Endothelial cell (in vitro differentiated cells): ENCODE measurements at places on chromosomes 1 and 21. TPM values are rescaled to one million over a fixed set of nuclear protein-coding genes. Genes with fewer than 3 reads are reported as not detected.
A peak's percentile ranks its signal among the peaks of the same experiment; 100 is the strongest.

DNA sequence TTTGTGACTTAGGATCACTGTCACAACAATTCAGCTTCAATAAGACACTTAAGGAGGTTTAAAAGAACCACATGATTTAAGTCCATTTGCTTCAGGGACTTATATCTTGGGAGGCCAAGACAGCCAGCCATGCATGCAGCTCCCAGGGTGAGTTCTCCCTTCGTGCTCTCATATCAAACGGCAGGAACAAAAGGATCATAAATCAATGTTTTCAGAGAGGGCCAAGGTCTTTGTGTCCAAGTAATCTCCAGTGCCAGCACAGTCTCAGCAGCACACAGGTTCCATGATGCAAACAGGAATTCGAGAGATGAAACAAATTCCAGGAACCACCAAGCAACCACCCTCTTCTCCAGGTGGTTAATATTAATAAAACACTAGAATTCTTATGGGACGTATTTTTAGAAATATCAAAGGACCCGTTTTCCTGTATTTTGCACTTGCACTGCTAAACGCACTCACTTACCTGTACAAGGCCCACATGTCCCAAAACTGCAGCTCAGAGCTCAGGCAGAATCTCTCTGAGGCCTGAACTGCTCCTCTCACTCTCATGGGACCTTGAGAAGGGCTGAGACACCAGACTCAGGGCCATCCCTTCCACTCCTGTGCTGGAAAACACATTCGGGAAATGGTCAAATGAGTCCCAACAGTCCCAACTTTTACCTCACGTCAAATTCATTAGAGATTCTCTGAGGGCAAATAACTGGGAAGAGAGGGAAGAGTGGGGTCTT, 100.0 kb upstream of the RAB4A start:
- no peaks in the 10 kb centered on the region for H3K4me1 ChIP-seq
- peaks cover 8% of the 10 kb centered on the region for H3K27me3 ChIP-seq
- no peak overlapping the region for H3K4me3 ChIP-seq
- H3K36me3 ChIP-seq: peaks cover 3% of the 10 kb centered on the region
- H3K27ac ChIP-seq: no peak overlapping the region
- DNase-seq: no peak

DNA sequence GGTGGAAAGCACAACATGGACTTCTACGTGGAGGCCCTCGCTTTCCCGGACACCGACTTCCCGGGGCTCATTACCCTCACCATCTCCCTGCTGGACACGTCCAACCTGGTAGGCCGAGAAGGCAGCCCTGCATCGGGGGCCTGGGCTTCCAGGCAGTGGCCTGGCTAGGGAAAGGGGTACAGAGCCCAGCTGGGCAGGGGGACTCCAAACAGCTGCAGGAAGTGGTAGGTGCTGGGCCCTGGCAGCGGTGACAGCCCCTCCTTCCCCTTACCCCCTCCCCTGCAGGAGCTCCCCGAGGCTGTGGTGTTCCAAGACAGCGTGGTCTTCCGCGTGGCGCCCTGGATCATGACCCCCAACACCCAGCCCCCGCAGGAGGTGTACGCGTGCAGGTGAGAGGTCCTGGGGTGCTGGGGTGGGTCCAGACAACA, 30.0 kb upstream of the PADI6 start:
- no peaks in the 10 kb centered on the region for H3K4me1 ChIP-seq
- peaks cover 2% of the 10 kb centered on the region for H3K27me3 ChIP-seq
- H3K36me3 ChIP-seq: peaks cover 4% of the 10 kb centered on the region
- H3K27ac ChIP-seq: no peak overlapping the region

GRCh38 chr1:181135437-181135731, 46.9 kb downstream of the IER5 start:
- H3K4me3 ChIP-seq: no peak overlapping the region
- H3K4me1 ChIP-seq: peaks cover 55% of the 10 kb centered on the region
- DNase-seq: no peak
- peaks cover 17% of the 10 kb centered on the region for H3K27me3 ChIP-seq
- H3K36me3 ChIP-seq: peaks cover 10% of the 10 kb centered on the region

GRCh38 chr1:209383422-209383821, 200.1 kb upstream of the CAMK1G start:
- no peak overlapping the region for H3K27ac ChIP-seq
- no peaks in the 10 kb centered on the region for H3K27me3 ChIP-seq
- no peak overlapping the region for H3K4me3 ChIP-seq
- peaks cover 10% of the 10 kb centered on the region for H3K4me1 ChIP-seq
- H3K36me3 ChIP-seq: no peaks in the 10 kb centered on the region

DNA sequence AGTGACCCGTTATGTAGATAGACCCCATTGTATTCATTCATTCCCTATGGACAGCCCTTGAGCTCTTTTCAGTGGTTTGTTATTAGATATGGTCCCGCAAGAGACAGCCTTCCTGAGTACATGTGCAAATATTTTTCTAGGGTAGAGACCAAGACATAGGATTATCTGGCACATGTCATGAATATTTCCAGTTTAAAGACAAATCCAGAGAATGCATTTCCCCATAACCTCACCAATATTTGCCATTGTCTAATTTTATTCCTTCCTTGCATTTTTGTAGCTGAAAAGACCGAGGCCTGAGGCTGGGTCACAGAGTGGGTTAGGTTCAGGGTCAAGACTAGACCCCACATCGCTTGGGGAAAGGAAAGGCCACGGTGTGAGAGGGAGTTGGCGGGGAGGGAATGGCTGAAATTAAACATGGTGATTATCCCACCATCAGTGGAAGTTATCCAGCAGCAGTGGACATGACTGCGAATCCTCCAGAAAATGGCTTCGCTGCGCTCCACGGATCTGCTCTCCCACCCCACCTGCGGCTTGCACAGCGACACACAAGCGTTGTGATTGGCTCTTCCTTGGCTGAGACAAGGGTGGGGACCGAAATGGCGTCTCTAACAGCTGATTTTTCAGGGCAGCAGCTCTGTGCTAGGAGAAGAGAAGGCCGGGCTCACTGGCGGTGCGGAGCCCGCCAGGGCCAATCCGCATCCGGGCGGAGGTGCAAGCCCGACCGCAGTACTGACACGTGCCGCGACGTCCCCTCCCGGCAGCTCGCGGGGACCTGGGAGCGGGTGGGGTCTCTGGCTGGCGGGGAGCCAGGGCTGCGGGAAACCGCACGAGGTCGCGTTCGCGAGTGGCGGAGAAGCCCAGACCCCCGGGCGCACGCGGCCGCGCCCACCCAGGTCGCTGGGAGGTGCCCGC, 16.1 kb upstream of the STMN1 start:
- DNase-seq: peak; percentile 42
- H3K4me3 ChIP-seq: peak overlapping the region; percentile 71

DNA sequence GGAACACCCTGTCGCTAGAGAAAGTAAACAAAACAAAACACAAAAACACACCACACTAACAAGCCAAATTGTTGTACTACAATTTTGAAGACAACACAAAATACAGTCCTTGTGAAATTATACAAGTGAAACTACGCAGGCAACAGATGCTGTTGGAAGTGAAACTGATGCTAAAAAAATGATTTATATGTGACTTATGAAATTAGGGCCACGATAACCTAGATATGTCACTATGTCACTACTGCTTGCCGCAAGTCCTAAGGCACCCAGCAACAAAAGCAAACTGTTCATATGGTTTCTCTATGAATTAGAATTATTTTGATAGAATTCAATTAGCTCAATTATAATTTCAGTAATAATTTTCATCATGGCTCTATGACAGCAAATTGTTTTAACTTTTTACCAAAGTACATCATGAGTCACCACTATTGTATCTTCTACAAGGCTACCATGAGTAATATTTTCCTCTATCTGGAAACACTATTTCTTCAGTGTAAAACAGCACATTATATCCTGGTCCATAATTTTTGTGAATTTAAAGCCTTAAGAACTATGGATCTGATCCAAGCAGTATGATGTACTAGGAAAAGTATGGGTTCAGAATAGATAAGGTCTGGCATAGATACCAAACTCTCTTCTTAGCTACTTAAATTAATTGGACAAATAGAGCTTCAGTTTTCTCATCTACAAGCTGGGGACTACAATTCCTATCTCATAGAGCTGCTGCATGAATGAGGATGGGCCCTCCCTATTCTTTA, 216.3 kb downstream of the COL11A1 start:
- no peak for DNase-seq
- H3K27ac ChIP-seq: no peak overlapping the region
- H3K36me3 ChIP-seq: no peaks in the 10 kb centered on the region
- H3K4me1 ChIP-seq: no peaks in the 10 kb centered on the region
- H3K4me3 ChIP-seq: no peak overlapping the region

DNA sequence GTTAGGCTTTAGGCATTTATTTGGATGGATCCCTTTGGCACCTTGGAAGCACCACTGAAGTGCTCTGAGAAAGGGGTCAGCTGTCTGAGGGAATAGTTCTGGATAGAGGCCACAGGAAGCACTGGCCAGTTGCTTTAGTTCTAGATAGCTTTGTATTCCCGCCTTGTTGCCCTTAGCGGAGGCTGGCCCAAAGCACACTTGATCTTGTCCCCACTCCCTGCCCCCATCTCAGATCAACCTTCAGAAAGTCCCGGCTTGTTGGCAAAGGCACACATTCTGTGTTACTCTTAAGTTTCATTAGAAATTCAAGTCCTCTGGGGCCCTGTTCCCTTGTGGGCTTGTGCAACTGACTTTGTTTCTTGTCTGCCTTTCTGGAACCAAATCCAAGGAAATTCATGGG, 15.2 kb upstream of the NBL1 start:
- no peak overlapping the region for H3K27ac ChIP-seq
- no peaks in the 10 kb centered on the region for H3K4me1 ChIP-seq
- peaks cover 8% of the 10 kb centered on the region for H3K36me3 ChIP-seq
- DNase-seq: no peak
- H3K27me3 ChIP-seq: no peaks in the 10 kb centered on the region

IL12RB2 gene
- total RNA-seq: 0.36 TPM

SLC1A7 gene
- total RNA-seq: not detected

GRCh38 chr1:116487031-116487430, 83.8 kb downstream of the CD58 start:
- H3K4me3 ChIP-seq: no peak overlapping the region
- no peaks in the 10 kb centered on the region for H3K36me3 ChIP-seq
- DNase-seq: no peak
- H3K27ac ChIP-seq: no peak overlapping the region
- no peaks in the 10 kb centered on the region for H3K27me3 ChIP-seq
- H3K4me1 ChIP-seq: peaks cover 11% of the 10 kb centered on the region

DNA sequence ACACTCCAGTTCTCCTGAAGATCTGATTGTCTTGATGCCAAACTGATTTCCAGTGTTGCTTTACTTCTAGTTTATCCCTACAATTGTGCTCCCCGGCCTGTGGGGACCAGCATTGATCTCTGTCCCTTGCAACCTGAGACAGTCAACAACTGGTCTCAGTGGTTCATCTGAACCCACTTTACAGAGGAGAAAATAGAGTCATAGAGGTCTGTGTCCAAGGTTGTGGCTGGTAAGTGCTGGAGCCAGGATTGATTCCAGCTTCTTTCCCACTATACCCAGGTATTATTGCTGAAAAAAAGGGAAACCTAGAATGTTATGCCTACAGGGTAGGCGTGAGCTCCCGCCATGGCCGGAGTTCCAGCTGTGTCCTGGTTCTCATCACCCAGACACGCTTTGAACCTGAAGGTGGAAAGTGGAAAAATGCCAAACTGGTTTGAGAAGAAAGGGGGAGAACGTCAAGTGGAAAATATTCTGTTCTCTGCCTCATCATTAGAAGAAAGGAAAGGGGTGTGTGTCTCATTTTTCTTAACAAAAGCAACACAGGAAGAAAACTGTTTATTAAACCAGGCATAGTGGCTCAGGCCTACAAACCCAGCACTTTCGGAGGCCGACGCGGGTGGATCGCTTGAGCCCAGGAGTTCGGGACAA, 60.7 kb upstream of the ITPKB start:
- H3K4me1 ChIP-seq: peaks cover 32% of the 10 kb centered on the region
- DNase-seq: no peak
- H3K27me3 ChIP-seq: peaks cover 6% of the 10 kb centered on the region
- H3K4me3 ChIP-seq: no peak overlapping the region

GRCh38 chr1:45846931-45847330, 43.5 kb downstream of the MAST2 start:
- peaks cover 15% of the 10 kb centered on the region for H3K36me3 ChIP-seq
- no peak for DNase-seq
- no peak overlapping the region for H3K27ac ChIP-seq

SLC45A1 gene
- 0.62 TPM for total RNA-seq

CAPN9 gene
- not detected for total RNA-seq

- H3K27me3 ChIP-seq: peaks cover 13% of the 10 kb centered on the region
- H3K4me3 ChIP-seq: no peak overlapping the region
- H3K27ac ChIP-seq: no peak overlapping the region
- H3K36me3 ChIP-seq: no peaks in the 10 kb centered on the region
- peaks cover 18% of the 10 kb centered on the region for H3K4me1 ChIP-seq
These were observed 87.2 kb upstream of the POU3F1 start for GRCh38 chr1:38133756-38134155.

DNA sequence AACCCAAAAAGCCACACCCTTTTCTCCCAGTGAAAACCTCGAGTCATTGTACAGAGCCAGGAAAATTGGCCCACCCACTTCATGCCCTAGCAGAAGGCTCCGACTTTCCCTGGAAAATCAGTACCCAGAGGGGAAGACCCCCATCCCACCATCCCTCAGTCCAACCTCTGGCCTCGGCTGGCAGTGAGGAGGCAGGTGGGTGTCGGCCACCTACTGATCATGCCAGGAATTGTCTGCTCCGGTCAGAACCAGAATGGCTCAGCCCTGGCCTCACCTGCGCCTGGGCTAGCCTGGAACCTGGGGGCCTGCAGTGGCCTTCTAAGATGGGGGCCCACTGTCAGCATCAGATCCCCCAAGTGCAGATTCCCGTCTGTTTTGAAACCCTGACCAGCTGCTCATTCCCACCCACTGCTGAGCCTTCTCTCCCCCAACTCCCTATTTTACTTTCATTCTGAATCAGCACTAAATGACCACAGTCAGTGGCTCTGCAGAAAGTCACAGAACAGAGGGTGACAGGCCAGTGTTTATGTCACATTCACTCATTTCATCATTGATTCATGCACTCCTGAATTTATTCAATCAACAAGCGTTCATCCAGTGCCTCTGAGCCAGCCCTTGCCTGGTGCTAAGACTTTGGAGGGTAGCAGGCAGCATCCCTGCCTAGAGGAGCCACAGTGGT, 3.0 kb upstream of the S100A9 start:
- no peaks in the 10 kb centered on the region for H3K36me3 ChIP-seq
- peaks cover 2% of the 10 kb centered on the region for H3K27me3 ChIP-seq
- no peak for DNase-seq
- H3K4me1 ChIP-seq: peaks cover 38% of the 10 kb centered on the region
- H3K27ac ChIP-seq: no peak overlapping the region

DNA sequence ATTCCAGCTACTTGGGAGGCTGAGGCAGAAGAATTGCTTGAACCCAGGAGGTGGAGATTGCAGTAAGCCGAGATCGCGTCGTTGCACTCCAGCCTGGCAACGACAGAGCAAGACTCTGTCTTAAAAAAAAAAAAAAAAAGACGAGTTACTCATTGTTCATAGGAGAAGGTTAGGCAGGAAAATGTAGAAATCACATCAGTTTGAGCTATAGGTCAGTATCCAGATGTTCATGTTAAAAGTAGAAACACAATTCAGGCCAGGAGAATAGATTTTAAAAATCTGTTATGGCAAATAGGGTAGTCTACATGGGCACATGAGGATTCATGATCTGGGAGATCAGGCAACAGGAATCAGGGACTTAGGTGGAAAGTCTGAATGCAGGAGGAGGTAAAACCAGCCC, 57.7 kb downstream of the SELENOF start:
- no peaks in the 10 kb centered on the region for H3K27me3 ChIP-seq
- H3K4me1 ChIP-seq: no peaks in the 10 kb centered on the region
- H3K36me3 ChIP-seq: peaks cover under 1% of the 10 kb centered on the region
- no peak overlapping the region for H3K4me3 ChIP-seq
- no peak overlapping the region for H3K27ac ChIP-seq
- DNase-seq: no peak

- peaks cover 19% of the 10 kb centered on the region for H3K36me3 ChIP-seq
- no peak for DNase-seq
- H3K27ac ChIP-seq: no peak overlapping the region
- peaks cover 25% of the 10 kb centered on the region for H3K27me3 ChIP-seq
These were observed 3.0 kb downstream of the PCP4L1 start for GRCh38 chr1:161261261-161262235.

AKT3 gene
- 87.3 TPM for total RNA-seq

PM20D1 gene
- not detected for total RNA-seq

GPR25 gene
- total RNA-seq: not detected
